ENCODE measurements at places on chromosomes 7 and 10.

DNA sequence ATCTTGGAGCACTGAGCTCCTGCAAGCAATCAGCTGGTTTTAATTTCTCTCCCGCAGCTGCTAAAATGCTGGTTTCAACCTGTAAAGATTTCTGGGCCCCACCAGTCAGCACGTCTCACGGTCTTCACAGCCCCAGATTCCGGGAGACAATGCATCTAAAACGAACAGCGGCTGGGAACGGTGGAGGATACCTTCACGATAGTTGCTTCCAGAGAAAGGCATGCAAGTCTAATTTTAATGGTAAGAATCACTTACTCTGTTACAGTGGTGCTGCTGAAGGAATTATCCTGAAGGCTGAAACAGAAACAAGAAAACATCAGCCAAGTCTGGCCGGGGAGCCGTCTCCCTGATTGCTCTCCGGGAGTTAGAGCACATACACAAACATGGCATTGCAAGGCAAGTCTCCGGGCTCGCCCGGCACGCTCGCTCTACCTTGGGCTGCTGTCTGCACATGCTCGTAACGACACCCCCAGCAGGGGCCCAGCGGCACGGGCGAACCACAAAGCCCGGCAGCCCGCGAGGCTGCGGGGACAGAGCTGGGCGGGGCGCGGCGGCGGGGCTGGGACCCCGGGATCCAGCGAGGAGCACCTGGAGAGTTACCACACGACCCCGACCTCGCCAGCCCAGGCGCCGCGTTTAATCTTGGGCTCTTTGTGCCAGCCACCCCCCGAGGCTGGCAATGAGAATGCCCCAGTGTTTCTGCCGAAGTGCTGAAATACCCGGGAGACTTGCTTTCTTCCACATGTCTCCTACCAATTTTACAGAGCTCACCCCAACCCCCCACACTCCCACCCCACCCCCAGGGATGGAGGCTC, at the start of gene FAM13C:
TSS of gene FAM13C (minus strand) at position 406 of the 815 bp plus-strand sequence. CDS start at position 317, 89 bp downstream.
- peak; percentile 49 for DNase-seq

- no peak for DNase-seq
Observed at GRCh38 chr10:35445150-35445884, 109.0 kb downstream of the CCNY start.

DNA sequence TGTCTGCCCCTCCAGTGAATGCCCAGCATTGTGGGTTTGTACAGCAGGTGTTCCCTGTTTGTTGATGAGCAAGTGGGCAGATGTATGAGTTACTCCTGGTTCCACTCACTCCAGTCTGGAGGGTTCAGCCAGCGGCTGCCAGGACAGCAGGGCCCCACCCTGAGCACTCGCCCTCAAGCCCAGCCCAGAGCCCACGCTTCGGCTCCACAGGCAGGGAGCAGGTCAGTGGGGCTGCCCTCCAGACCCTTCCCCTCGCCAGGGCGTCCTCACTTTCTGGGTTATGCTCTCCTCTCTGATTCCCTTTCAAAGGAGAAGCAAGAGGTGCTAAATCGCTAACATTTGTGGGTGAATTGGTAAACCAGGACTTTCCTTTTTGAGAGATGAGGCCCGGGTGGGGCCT, 4.8 kb upstream of the VIPR2 start:
- no peak for DNase-seq

GRCh38 chr7:126472825-126473224, 779.9 kb downstream of the GRM8 start:
- no peak for DNase-seq

DNA sequence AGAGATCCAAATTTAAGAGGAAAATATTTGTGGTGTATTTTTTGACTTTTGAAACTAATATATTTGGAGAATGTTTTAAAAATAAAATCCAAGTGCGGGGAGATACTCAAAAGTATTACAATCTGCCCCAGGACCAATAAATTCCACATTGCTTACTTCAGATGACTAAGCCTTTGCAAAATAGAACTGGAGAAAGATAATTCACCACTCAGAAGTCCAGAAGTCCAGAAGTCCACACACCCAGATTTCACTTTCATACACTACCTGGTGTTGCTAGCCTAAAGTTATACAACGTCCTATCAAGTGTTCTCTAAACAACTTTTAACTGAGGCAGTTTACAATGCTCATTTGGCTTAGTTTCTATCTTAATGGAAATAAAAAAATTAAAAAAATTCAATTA, 487.0 kb upstream of the SEMA3D start:
- DNase-seq = no peak

DNA sequence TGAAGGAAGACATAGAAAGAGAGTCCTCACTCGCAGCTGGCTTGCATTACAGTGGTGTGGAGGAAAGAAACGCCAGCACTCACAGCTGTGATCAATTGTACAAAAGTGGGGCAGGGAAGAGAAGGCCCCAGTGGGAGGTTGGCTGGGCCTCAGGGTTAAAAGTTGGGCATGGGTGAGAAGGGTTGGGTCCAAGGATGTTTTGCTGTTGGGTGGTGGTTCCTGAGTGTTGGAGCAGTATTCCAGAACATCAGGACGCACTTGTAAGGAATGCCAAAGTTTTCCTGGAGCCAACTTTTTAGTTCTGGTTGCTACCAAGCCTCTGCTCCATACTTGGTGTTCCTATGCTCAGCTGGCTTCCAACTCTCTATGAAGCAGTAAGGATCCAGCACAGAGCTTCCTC, 55.4 kb upstream of the MKRN1 start:
- peak; percentile 43 for DNase-seq

DNA sequence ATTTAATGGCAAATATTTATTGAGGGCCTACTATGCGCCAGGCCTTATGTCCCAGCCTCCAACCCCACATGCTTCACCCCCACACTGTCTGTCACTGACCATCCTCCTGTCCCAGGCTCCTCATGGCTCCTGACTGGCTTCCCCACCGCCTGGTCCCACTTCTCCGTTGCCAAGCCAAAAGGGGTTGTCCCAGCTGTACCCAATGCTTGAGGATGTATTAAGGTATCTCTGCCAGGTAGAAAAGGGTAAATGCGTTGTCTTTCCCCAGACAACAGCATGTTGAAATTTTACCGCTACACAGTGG, 168.8 kb upstream of the FRMD4A start:
- DNase-seq = no peak

GRCh38 chr10:29617880-29618340, 16.9 kb downstream of the SVIL start:
- DNase-seq = no peak

DNA sequence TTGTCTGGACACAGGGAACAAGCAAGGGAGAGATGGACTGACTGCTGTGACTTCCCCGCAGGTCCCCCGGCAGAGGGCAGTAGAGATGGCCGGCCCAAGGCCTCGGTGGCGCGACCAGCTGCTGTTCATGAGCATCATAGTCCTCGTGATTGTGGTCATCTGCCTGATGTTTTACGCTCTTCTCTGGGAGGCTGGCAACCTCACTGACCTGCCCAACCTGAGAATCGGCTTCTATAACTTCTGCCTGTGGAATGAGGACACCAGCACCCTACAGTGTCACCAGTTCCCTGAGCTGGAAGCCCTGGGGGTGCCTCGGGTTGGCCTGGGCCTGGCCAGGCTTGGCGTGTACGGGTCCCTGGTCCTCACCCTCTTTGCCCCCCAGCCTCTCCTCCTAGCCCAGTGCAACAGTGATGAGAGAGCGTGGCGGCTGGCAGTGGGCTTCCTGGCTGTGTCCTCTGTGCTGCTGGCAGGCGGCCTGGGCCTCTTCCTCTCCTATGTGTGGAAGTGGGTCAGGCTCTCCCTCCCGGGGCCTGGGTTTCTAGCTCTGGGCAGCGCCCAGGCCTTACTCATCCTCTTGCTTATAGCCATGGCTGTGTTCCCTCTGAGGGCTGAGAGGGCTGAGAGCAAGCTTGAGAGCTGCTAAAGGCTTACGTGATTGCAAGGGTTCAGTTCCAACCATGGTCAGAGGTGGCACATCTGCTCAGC, 6.0 kb downstream of the CYREN start:
- DNase-seq = no peak

DNA sequence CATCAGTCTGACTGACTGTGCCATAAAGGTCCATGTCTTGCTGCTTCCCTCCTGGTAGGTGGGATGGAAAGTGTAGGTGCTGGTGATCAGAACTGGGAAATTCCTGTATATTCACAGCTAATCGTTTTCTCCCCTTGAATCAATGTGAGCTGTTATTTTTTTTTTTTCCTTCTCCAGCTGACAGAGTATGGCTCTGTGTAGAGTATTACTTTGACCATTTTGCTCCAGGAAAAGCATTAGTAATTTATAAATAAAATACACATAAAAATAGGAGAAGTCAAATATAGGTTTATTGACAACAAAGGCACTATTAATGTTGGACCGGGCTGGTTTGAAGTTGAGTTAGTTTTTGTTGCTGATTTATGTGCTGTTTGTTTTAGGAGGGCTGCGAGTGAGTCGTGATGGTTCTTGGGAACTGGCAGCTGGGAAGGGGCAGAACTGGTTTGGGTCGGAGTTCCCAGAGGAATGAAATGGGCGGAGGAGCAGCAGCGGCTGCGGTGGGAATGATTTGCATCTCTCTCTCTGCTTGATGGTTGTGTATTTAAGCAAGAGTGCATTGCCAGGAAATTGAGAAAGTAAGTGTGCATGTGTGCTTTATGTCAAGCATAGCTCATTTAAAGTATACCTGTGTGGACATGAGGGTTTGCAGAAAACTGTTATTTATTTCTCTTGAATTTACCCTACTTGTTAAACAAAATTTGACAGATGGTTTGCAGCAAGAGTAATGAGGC, 80.9 kb downstream of the LRMDA start:
- peak; percentile 50 for DNase-seq

GRCh38 chr7:157405914-157406810, 69.4 kb downstream of the DNAJB6 start:
- DNase-seq = no peak

DNA sequence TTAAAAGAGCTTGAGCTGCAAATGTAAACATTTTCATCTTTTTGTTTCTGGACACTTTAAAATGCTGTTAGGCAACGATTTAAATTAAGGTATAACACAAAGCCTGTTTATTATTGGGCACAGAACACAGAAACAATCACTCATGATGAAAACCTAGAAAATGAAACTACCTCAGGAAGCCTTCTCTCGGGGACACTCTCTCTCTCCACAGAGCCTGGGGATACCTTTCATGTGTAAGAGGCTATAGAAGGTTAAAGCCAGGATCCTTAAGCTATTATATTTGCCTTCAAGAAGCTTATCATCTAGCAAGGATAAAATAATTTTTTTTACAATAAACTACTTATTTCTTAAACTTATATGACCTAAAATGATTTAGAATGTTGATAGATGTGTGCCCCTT, 194.1 kb downstream of the SKAP2 start:
- DNase-seq = no peak

- DNase-seq = no peak
Observed at GRCh38 chr7:47934831-47935230, 13.4 kb downstream of the PKD1L1 start.

- DNase-seq = peak; percentile 30
Observed at GRCh38 chr7:81692146-81692905, 77.5 kb downstream of the HGF start.

DNA sequence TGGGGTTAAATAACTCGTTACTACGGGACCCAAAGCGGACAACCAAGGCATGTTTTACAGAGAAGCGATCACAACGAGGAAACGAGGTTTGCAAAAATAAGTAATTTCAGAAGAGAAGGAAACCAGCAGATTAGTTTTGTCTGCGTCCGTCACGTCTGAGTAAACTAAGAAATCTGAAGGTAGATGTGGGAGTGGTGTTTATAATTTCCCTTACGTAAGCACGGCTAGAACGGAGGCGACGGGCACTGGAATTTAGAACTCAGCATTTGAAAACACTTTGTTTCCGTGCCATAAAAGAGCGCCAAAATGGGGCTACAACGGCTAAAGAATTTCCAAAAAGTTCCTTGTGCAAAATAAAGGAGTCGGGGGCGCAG, 718 bp upstream of the UMAD1 start:
- no peak for DNase-seq

DNA sequence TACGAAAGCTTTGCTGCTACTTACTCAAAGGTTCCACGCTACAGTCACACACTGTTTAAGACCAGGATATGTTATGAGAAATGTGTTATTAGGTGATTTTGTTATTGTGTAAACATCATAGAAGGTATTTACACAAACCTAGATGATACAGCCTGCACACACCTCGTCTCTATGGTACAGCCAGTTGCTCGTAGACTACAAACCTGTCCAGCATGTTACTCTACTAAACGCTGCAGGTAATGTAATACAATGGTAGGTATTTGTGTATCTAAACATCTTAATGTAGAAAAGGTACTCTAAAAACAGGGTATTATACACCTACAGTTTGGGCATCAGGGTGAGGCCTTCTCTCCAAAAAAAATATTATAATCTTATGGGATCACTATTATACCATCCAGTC, 181.2 kb downstream of the MYOF start:
- DNase-seq = no peak

DNA sequence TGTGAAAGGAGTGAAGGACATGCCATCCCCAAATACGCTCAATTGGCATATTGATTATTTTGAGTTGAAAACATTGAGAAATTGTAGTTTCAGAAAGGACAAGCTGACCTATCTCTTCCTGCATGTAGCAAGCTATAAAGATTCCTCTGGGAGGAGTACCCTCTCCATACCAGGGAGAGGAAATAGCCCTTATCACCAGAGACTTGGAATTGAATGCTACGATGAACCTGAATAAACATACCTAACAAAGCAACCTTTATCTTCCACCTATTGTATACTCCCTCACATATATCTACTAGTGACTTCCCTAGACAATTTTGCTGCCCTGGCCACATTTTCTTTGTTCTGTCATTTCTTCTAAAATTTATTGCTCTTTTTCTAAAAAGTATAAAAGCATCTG, 150.2 kb upstream of the EEPD1 start:
- DNase-seq = no peak

DNA sequence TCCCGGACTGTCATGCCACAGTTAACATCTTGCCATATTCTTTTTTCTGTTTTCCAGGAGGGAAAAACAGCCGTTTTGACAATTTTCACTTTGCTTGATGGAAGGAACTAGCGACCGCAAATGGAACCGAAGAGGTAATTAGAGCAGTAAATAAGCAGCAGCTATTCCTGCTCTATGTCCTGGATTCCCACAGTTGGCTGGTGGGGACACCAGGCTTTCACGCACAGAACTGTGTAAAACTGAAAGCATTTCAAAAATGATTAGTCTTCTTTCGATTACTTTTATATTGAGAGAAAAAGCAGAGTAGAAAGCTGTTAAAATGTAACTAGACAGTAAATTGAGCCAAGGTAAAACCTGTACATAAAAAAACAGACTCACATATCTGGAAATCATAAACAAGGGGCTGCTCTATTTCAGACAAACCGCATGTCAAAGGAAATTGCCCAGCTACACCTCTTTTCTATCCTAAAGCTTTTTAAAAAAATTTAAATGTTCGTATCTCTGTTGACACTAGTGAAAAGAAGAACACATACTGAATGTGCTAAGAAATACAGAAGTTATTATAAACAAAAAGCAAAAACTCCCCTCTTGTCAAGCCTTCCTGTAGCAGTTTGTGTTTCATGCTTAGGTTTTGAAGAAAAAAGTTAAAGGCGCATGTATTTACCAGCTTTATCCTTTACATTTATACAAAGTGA, 93.4 kb downstream of the RNF216 start:
- no peak for DNase-seq

- DNase-seq = no peak
Observed at GRCh38 chr10:1736972-1737221, 428 bp downstream of the ADARB2 start.

GRCh38 chr10:71035511-71036296, 147.3 kb upstream of the PCBD1 start:
- no peak for DNase-seq

GRCh38 chr7:50653126-50653864, 88.1 kb upstream of the DDC start:
- peak; percentile 38 for DNase-seq
